ENCODE measurements at places on chromosomes 6 and 20.
A peak's percentile ranks its signal among the peaks of the same experiment; 100 is the strongest.

DNA sequence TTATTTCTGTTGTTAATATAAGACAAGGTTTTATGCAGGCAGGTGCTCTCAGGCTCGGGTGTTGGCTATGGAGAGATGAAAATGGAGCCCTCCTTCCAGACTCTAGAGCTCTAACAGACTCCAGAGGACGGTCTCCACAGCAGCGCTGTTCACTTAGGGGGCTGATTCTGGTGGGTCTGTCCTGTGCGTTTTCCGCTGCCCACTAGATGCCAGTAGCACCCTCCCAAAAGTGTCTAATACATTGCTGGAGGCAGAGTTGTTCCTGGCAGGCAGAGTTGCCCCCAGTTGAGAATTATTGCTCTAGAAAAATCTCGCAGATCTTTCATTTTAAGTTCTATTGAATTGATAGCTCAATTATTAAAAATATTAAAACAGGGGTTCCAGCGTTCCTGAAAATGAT is 109.9 kb downstream of the MAP3K4 start:
- DNase-seq = no peak

- no peak for DNase-seq
Observed at GRCh38 chr6:135250751-135251497, 69.8 kb downstream of the MYB start.

GRCh38 chr6:18598551-18599264 is 211.6 kb downstream of the RNF144B start:
- no peak for DNase-seq

GRCh38 chr20:32354592-32355416 is 3.3 kb upstream of the ASXL1 start:
- no peak for DNase-seq

DNA sequence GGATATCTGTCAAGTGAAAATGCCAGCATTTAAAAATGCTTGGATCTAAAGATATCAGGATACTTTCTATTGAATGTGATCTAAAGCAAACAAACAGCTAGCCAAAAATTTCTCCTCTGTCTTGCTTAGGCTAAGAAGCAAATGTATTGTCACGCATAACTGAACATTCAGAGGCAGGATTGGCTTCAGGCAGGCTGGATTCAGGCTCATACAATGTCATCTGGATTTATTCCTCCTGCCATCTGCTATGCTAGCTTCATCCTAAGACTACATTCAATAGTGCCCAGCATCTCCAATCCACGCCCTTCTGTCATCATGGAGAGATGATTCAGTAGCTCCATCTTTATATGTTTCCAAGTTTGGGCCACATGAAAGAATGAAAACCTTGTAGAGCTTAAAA is 27.1 kb downstream of the PFDN4 start:
- DNase-seq = peak; percentile 17

GRCh38 chr6:153958860-153959259 is 80.2 kb upstream of the OPRM1 start:
- DNase-seq = no peak

- no peak for DNase-seq
Observed at GRCh38 chr6:157380458-157380778, 572 bp upstream of the ZDHHC14 start.

- DNase-seq = no peak
Observed at GRCh38 chr6:29847871-29848630, 20.4 kb downstream of the HLA-G start.

- no peak for DNase-seq
Observed at GRCh38 chr6:166997768-166998255, 1.4 kb upstream of the CEP43 start.

GRCh38 chr6:91083211-91083610 is 496.3 kb upstream of the MAP3K7 start:
- peak; percentile 32 for DNase-seq

DNA sequence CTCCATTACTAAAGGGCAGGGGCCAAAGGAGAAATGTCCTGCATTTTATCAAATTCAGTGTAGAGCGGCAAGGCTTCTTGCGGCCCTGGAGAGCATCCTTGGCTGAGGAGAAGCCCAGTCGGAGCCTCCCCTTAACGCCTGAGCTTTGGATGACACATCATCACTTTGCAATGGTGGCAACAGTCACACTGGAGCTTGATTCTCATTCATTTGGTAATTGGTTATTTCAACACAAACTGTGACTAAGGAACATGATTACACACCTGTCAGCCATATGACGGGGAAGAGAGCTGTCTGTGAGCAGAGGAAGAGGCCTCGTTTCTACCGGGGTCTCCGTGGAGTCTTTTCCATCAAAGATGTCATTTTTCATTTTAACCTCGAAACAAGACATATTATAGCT is 81.4 kb downstream of the SOBP start:
- DNase-seq = no peak

DNA sequence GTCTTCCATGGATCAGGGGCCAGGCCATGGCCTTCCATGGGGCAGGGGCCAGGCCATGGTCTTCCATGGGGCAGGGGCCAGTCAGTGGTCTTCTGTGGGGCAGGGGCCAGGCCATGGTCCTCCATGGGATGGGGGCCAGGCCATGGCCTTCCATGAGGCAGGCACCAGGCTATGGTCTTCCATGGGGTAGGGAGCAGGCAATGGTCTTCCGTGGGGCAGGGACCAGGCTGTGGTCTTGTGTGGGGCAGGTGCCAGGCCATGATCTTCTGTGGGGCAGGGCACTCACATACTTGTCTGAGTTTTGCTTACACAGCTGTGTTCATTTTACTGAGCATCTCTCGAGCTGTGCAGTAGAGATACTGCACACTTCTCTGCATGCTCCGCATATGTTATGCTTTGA is 57.3 kb upstream of the THBS2 start:
- DNase-seq = no peak

- DNase-seq = no peak
Observed at GRCh38 chr20:24985802-24986201, 6.7 kb downstream of the APMAP start.

DNA sequence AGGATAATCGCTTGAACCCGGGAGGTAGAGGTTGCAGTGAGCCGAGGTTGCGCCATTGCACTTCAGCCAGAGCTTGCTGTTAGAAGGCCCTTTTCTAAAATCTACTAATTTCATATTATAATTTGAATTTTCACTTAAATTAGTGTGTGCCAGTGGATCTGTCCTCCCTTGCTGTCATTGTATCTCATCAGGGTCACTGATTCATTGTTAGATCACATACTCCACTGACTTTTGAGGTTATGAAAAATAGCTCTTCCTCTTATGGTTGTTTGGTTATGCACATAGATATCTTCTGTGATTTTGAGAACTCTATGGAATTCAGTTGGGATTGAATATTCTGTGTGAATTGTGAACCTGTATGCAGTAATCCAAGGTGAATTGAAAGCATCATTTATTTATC is 53.1 kb upstream of the TULP4 start:
- no peak for DNase-seq

DNA sequence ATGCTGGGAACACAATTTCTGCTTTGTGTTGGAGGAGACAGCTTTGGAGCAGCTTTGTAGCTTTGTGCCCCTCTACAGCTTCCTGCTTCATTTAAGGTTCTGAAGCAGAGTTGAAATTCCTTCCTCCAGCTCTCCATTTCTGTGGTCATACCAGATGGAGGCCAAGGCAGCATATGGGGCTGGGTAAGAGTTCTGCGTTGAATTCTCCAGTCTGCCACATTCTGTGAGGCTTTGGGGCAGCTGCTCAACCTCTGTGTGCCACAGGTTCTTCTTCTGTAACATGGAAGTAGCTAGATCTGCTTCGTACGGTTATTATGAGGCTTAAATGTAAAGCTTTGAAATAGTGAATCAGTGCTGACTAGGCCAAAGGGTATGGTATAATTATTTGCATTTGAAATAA is 2.9 kb upstream of the TRIM26 start:
- DNase-seq = no peak

DNA sequence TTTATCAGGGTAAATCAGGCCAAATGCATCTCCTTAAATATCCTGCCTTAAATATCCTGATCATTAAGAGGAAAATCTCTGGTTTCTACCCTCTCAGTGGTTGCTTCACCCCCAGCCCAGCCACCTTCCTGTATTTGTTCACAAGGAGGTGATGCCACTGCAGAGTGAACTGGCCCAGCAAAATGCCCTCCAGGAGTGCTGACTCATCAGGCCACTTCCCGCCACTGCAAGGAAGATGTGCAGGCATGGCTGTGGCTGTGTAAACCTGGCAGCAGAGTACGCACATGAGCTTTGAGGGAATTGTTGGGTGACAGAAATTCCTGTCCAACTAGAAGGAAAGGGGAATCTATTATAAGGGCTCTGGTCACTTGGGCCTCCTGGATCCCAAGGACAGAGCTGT is 13.8 kb downstream of the NQO2 start:
- DNase-seq = no peak

GRCh38 chr6:5547556-5547955 is 286.2 kb downstream of the FARS2 start:
- DNase-seq = no peak

DNA sequence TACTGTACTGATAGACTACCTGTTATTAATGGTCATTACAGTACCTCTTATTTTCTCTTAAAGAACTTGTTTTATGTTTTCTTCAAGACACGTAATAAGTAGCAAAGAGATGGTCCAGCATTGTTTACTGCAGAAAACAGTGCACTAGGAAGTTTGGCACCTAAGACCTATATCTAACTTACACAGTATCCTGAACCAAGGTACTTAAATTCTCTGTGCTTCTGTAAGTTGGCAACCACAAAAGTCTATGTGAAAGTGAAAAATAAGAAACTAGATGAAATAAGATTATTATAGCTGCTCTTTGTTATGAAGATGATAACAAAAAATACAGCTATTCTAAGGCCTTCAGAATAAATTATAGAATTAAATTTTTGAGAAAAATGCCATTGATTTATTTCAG is 411.7 kb upstream of the SOX4 start:
- no peak for DNase-seq

DNA sequence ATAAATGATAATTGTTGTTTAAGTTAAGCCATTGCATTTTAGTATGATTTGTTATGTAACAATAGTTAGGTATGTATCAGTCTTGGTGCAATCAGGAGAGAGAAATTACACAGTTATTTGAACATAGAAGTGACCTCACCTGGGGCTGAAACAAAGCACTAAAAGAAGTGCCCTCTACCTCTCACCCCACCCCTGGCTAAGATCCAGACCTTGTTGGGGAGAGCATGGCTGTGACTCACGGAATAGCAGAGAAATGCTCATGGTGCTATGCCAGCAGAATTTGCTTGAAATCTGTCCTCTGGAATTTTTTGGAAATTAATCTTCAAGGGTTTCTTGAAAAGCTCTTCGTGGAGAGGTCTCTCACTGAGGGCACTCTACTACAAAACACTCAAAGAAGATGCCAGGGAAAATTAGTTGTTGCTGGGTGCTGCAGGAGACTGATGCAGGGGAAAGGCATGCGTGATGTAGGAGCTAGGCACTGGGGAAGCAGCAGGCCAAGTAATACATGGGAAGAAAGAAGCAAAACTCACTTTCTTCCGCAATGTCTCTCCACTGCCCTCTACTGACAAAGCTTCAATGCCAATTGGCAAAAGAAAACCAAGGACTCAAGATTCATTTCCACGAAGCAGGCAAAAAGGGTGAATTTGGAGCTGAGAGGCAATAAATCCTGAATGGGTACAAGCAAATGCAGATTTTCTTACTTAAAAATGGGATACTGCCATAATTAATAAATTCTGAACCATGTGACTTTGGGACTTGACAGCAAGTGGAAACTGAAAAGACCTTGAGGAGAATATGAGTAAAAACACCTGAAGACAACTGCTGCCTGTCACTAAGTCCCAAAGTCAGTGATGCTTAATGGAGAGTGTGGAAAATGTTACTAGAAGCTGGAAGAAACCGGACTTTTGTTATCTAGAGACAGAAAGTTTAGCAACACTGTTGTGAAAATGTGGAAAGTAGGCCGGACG is 136.3 kb upstream of the ZNF184 start:
- no peak for DNase-seq

DNA sequence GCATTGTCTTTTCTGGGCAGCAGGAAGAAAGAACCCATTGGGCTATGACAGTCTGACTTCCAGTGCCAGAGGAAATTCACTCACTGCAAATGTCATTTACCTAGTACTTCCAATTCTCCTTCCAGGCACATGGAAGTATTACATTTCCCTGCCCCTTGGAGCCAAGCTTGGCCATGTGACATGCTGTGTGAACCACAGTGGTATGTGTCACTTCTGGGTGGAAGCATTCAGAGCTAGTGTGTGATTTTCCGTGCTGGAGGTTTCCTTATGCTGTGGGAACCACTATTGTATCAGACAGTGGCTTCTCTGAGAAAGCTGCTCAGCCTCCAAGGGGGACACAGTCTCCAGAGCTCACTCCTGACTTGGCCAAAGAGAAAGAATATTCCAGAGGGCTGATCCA is 387.6 kb downstream of the CDC5L start:
- DNase-seq = no peak

DNA sequence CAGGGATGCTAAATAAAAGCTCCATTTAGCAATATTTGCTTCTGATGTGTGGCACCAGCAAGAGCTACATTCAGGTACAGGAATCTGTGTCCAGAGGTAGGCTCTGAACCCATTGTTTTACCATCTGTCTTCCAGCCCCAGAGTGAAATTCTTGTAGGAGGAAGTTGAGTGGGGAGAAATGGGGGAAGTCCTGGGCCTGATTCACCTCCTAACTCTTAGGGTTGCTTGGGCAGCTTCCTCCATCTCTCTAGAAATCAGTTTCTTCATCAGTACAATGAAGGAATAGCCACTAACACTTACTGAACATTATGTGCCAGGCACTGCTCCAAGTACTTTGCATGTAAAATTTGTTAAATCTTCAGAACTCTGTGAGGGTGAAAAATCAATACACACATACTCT is 35.1 kb upstream of the TSPYL1 start:
- DNase-seq = no peak

- no peak for DNase-seq
Observed at GRCh38 chr6:33173535-33174180, 18.6 kb downstream of the COL11A2 start.

- no peak for DNase-seq
Observed at GRCh38 chr6:108463784-108464183, 96.9 kb upstream of the FOXO3 start.

DNA sequence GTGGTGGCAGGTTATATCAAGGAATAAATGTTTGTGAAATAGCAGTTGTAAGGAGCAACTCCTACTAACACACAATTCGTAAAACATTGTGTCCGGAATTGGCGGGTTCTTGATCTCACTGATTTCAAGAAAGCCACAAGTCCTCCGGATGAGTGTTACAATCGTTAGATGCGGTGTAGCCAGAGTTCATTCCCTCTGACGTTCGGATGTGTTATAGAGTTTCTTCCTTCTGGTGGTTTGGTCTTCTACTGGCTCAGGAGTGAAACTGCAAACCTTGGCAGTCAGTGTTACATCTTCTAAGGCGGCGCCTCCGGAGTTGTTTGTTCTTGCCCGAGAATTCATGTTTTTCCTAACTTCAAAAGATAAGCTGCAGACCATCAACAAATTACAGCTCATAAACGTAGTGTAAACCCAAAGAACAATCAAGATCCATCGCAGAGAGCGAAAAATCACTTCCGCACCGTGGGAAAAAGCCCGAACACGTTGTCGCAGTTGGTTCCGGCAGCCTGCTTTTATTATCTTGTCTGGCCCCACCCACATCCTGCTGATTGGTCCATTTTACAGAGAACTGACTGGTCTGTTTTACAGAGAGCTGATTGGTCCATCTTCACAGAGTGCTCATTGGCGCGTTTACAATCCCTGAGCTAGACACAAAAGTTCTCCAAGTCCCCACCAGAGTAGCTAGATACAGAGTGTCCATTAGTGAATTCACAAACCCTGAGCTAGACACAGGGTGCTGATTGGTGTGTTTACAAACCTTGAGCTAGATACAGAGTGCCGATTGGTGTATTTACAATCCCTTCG is 58.2 kb downstream of the TRIM27 start:
- DNase-seq = peak; percentile 39
